ENCODE measurements at places on chromosomes 2 and 18.

DNA sequence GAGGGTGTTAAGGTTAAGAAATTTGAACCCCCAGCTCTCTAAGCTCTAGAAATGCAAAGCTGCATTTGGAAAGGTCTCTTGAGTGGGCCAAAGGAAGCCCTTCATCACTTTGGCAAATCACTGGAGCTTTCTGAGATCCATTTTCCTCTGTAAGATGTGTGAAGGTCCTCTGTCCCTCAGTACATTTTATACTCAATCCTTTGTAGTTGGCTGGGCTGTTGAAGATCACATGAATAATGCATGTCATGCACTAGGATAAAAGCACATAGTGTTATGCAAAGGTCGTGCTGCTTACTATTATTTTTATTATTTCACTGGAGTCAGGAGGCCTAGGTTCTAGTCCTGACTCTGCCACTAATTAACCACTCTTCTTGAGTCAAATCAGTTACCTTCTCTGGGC lies 124.9 kb downstream of the FSHR start:
- DNase-seq = no peak

DNA sequence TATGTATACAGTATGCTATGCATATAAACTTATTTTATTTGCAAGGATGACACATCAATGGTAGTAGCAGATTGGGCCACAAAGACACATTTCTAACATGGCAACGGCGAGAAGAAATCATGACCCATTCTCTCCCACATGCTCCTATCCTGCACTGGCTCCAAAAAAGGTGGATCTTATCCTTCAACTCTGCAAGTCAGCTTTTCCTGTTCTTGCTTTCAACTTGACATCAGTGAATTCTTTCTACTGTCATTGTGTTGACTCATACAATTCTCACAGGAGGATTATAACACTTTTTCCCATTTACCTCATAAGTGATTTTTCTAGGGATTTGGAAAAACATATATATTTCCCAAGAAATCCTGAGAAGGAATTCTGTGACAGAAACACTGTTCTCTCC lies 53.1 kb downstream of the ACVR1 start:
- DNase-seq = peak; percentile 62

DNA sequence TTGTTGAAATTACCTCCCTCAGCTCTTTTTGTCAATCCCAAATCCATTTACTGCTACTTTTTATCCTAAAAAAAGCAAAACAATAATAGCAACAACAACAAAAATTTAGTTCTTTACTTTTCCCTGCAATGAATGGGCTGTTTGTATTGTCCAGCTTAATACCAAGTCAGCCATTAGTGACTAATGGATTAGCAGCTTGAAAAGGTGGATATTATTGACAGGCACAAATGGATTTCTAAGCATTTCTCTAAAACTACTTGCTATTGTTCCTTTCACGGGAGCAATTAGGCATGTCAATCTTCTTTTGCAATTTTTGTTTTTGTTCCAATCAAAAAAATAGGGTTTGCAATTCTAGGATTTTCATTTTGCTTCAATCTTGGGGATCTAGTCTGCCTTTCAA lies 32.1 kb upstream of the SPAG16 start:
- no peak for DNase-seq

DNA sequence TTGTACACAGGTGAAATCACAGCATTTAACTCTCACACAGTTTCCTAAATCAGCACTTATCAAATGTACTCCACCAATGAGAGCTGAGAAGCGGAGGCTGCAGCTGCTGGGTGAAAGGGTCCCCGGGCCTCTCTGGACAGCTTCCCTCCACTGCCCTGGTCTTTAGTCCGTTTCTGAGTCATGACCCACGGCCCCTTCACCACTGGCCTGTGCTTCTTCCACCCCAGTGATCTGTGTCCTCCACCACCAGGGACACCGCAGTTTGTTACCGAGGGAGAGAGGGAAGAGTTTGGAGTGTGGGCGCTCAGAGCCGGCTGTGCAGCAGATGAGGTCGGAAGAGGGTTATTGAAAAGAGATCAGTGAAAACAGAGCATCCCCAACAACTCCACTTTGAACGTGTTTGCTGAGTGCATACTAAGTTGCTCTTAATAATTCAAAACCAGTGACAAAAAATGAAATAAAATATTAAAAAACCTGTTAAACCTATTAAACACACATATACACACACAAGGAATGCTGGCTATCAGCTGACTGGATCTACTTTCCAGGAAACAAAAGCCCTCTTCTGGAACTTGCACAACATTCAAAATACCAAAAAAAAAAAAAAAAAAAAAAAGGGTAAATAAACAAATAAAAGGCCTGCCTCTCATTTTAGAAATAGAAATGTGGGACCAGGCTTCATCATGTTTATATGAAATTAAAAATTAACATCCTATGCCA lies 54.1 kb downstream of the PXDN start:
- DNase-seq = no peak

- DNase-seq = no peak
Measured at GRCh38 chr18:12155996-12156395, 62.4 kb downstream of the ANKRD62 start.

DNA sequence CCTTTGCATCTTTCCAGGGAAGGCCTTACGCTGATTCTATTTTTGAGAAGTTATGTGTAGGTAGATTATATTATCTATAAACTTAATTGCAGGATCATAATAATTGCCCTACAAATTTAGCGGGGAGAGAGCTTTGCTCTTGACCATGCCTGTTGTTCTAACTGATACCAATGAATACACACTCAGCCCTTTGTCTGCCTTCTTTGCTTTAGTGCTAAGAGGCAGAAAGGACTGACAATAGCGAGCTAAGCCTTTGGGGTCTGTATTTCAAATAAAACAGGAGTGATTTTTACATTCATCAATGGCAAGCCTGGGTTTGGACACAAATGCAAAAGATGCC lies 115.3 kb upstream of the STON1 start:
- DNase-seq = no peak

- no peak for DNase-seq
Measured at GRCh38 chr2:234796045-234796591, 155.7 kb upstream of the SH3BP4 start.

All from fibroblast of the aortic adventitia (primary cell).